Kasumi-1 (cell line): ENCODE measurements at places on chromosomes 7 and 10.

GRCh38 chr10:21946946-21947345 is 56.6 kb downstream of the DNAJC1 start:
- DNase-seq, result no peak

DNA sequence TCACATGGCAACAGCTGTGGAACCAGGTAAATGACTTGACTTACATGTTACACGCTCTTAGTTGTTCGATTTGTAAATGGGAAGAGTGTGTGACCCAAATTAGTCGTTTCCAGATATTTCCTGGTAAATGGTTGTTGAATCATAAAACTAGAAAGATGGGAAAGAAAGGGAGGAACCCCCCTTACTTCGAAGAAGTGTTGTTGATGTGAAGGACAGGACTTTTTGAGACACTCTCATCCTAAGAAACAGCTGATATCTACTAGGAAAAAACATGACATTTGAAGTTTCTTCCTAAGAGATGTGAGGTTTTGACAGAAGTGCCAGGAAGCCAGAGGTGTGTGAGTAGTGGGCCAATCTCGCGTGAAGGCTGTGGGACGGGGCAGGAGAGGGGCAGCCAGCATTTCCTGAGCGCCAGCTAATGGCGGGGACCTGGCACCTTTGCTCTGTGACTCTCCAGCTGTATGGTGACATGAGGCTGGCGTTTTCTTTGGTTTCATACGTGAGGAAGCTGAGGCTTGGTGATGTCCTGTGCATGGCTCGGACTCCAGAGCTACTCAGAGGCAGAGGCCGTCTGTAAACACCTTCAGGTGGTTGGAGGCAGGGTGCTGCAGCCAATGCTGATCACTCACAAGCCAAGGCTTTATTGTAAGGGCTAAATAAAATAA is 53.7 kb downstream of the IKZF1 start:
- DNase-seq, result no peak

- DNase-seq, result no peak
These were observed 237.9 kb downstream of the C7orf25 start for GRCh38 chr7:42673951-42674350.

- no peak for DNase-seq
These were observed 809.7 kb downstream of the CCSER2 start for GRCh38 chr10:85138046-85138445.

- DNase-seq, result no peak
These were observed 52.7 kb upstream of the FAM20C start for GRCh38 chr7:139561-140243.

GRCh38 chr7:91378131-91378530 is 113.9 kb downstream of the FZD1 start:
- no peak for DNase-seq

DNA sequence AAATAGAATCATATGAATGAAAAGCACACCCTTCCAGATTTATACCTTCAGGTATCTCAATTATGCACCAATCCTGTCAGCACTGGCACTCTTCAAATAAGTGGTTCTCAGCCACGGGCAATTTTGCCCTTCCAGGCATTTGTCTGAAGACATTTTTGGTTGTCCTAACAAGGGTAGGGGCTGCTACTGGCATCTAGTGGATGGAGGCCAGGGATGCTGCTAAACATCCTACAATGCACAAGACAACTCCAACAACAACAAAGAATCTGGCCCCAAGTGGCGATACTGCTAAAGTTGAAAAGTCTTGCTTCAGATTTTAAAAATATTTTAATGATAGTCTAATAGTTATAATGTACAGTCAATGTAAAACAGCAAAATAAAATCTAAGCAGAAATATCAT is 16.1 kb downstream of the CCDC186 start:
- no peak for DNase-seq

GRCh38 chr7:147818317-147818716 is 772.2 kb upstream of the C7orf33 start:
- DNase-seq, result no peak

- peak; percentile 53 for DNase-seq
These were observed 518 bp upstream of the COMMD3 start for GRCh38 chr10:22315455-22316285.

DNA sequence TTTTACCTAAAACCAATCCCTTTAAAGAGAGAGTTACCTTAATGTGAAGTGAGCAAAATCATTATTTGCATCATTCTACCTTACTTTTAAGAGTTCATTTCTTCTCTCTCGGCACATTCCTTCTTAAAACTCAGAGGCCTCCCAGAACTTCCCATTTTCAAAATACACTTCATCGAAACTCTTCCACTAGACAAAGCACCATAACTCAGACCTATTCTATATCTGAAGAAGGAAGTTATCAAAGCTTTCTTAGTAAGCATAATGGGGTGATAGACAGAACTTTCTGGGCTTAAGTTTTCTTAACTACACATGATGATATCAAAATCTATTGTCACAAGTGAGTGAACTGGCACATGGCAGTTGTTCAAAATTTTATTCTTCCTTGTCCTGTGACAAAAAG is 24.6 kb upstream of the GNAT3 start:
- DNase-seq, result no peak

DNA sequence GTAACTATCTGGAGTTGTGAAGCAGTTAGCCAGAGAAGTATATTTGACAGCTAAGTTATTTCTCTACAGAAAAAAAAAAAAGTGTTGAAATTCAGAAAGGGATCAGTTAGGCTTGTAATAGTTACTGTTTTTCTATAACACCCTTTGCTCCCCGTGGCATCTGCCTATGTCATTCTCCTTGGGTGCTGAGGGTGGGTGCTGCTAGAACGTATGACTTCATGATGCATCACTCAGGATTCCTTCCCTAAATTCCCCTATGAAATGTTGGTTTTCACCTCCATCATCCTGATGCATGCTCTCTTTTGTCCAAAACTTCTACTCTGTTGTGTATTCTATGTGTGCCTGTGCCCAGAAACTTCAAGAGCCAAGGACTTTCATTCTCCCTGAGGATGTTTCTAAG is 536.4 kb downstream of the GRM8 start:
- DNase-seq, result no peak

DNA sequence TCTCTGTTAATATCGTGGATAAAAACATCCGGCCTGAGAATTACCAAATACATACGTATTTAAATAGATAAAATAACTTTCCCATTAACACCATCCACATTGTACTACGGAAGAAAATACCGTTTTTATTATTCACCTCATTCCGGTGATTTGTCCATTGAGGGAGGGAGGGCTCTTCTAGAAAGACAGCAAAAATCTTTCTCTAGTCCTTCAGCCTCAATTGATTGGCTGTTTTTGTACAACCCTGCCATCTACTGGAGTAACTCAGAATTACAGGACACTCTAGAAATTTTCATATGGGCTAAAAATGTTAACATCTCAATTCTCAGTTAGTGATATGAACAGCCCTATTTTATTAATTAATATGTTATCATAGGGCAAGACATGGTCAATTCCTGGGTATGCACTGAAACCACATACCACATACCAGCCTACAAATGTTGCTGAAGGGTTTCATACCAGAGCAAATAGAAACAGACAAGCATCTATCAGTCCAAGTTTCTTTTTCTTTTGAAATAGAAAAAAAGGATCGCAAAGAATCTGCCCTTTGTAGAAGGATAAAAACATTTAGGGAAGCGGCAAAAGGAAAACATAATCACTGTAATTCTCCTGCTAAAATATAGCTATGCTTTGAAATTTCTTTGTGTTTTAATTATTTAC is 55.8 kb upstream of the CDCA7L start:
- peak; percentile 92 for DNase-seq

GRCh38 chr10:59702347-59702746 is 7.3 kb downstream of the SLC16A9 start:
- no peak for DNase-seq

GRCh38 chr10:33731322-33731721 is 396.9 kb upstream of the NRP1 start:
- no peak for DNase-seq
